DMS 273 treated with DMSO at 0.1 percent for 48 hours (cell line): ENCODE measurements at places on chromosomes 3 and 15.

DNA sequence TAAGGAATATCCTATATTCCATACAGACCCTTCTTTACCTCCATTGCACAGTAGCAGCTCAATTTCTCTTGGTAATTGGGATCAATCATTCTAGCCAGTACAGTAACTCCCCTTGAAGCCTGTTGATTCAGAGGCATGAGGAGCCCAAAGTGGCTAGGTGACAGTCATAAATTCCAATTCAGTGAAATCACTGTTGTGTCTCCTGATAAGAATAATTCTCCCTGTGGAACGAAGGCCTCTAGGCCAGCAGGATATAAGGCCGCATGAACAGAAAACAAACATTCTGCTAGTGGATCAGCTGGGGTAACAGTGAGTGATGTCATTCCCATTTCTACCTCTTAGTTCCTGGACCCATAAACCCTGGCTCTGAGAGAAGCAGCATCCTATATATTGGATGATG, 696.3 kb downstream of the NR2F2 start:
- DNase-seq: no peak

- no peak for DNase-seq
Observed at GRCh38 chr3:65978116-65978515, 60.6 kb downstream of the MAGI1 start.

- DNase-seq: no peak
Observed at GRCh38 chr3:49813497-49814174, at the start of gene UBA7. Gene UBA7 (minus strand): TSS chr3:49813953. CDS start chr3:49813787, 166 bp downstream.

- no peak for DNase-seq
Observed at GRCh38 chr15:99997112-99997651, 263.9 kb upstream of the LYSMD4 start.

- no peak for DNase-seq
Observed at GRCh38 chr15:77612958-77613601, 19.6 kb downstream of the LINGO1 start.

DNA sequence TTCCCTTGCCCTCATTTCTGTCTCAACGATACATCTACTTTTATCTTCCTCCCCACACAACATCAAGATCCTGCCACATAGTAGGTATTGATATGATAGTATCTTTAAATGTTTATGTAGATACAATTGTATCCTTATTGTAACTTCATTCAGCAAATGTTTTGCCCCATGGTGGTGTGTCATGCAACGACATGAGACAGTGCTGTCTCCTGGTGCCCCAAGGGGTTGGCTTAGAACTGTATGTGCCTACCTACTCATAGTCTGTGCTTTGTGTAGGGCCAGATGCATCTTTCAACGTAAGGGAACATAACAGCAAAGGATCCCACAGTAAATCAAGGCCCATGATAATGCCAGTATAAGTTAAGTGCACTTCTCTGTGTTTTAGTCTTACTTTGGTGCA, 2.8 kb upstream of the CD47 start:
- DNase-seq: no peak

GRCh38 chr15:69570454-69570853, 117.8 kb downstream of the RPLP1 start:
- DNase-seq: no peak

DNA sequence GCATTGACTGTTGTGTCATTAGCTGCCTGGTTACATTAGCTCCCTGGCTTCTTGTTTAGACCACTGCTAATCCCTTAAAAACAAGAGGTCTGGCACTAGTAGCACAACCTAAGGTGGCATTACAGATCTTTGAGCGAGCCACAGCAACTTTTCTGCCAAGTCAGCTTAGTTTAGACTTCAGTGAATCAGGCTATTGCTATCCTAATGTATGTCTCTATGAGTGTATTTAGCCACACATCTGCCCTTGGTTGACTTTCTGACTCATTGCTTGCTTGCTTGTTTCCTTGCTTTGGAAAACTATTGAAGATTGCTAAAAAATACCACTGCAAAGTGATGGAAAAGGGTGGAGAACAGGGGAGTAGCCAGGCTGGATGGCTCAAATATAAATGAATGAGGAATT, 50.2 kb downstream of the CHP1 start:
- DNase-seq: no peak

DNA sequence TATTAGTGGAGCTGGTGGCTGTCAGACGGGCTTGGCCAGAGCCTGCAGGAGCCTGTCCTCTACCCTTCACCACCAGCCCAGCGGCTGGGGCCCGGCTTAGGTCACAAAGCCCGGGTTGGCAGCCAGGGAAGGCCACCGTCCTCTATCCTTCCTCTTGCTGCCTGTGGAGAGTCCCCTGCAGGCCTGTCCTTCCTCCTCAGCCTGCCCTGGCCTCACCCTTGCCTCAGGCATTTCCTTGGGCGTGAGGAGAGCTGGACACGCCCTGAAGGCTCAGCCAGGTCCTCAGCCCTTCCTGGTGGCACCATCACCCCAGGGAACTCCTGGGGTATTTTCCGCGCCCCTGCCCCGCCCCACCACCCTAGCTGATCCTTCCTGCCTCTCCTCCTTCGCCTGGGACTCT, 7.7 kb downstream of the CHAC1 start:
- DNase-seq: no peak

GRCh38 chr3:134340362-134340981, 33.8 kb downstream of the AMOTL2 start:
- no peak for DNase-seq

GRCh38 chr3:51937014-51937413, 4.7 kb downstream of the RRP9 start:
- DNase-seq: no peak

DNA sequence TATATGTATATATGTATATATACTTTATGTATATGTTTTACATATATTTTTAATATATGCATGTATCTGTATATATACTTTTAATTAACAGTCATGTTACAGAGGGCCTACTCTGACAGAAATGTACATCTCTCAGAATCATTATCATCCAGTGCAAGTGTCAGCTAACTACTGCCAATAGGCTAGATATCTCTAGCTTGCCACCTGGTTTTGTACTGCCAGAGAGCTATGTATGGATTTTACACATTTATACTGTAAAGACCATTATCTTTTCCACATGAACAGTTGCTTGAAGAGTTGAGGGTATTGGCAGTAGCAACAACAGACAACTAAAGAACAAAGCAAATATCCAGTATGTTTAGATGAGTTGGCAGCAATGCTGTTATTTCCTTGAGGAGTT, 99.7 kb upstream of the VGLL3 start:
- DNase-seq: no peak

DNA sequence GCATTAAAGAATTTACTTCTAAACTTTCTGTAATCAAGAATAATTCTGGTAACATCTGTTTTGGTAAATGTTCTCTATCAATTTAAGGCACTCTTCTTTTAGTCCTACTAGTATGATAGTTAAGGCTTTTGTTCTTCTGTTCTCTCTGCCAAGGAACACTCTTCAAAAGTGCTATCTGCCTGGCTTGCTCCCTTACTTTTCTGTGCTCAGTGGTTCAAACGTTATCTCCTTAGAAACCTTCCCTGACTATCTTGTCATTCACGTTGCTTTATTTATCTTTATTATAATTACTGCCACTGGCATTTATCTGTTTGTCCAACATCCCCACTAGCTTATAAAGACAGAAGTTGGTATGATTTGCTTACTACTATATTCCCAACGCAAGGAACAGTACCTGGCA, 59.2 kb downstream of the RFX7 start:
- no peak for DNase-seq

GRCh38 chr3:124057420-124057819, 65.5 kb upstream of the ROPN1 start:
- DNase-seq: no peak

DNA sequence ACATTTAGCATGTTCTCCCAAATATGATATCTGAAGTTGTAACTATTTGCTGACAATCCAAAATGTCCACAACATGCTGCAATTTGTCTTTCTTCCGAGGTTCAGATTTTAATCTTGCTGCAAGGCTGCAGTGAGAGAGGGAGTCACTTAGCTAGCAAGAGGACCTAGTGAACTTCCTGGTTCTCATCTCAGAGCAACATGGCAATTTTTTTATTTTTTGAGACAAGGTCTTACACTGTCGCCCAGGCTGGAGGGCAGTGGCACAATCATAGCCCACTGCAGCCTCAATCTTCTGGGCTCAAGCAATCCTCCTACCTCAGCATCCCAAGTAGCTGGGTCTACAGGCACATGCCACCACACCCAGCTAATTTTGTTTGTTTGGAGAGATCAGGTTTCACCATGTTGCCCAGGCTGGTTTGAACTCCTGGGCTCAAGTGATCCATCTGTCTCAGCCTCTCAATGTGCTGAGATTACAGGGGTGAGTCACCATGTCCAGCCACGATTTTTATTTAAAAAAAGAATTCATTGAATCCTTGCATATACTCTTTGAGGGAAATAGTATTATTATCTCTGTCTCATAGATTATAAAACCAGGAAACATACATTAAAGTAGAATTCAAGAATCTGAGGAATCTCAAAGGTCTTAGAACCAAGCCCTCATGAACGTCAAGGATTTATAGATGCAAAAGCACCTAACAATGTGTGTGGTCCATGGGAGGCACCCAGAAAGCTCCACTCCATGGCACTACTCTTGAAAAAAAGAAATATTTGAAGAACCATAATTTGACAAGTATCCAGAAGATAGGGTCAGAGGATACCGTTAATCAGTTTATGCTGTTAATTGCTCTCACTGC, 9.1 kb downstream of the HDC start:
- peak; percentile 13 for DNase-seq

GRCh38 chr3:16183601-16184270, 9.3 kb downstream of the GALNT15 start:
- DNase-seq: peak; percentile 41

- DNase-seq: no peak
Observed at GRCh38 chr3:160685144-160685766, 8.3 kb downstream of the ARL14 start.

DNA sequence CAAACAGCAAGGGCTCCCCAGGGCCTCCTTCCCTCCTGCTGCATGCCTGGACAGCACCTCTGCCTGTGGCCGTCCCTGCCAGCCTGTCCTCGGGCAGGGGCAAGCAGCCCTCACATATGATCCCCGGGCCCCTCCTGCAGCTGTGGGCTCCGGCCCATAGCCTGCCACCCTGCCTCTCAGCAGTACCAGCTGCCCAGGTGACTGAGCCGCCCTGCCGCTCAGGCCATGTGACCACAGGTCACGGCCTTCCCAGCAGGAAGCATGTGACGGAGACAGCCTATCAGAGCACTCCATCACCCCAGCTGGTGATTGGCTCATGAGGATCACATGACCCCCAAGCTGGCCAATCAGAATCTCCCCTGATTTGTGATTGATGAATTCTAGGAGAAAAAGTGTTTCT, 23.9 kb downstream of the ALDH1L1 start:
- no peak for DNase-seq

DNA sequence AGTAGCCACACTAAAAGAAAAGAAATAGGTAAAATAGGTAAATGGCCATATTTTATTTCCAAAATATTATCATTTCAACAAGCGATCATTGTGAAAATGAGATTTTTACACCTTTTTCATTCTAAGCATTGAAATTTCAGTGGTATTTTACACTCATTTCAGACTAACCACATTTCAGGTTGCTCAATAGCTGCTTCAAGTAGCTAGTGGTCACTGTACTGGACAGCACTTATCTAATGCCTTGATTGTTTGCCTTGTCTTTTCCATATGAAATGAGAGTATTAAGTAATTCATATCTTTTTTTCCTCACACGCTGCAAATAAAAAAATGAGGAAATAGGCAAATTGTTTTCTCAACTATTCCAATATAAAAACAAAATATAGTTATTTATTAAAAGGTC, 332.8 kb downstream of the NLGN1 start:
- DNase-seq: no peak

DNA sequence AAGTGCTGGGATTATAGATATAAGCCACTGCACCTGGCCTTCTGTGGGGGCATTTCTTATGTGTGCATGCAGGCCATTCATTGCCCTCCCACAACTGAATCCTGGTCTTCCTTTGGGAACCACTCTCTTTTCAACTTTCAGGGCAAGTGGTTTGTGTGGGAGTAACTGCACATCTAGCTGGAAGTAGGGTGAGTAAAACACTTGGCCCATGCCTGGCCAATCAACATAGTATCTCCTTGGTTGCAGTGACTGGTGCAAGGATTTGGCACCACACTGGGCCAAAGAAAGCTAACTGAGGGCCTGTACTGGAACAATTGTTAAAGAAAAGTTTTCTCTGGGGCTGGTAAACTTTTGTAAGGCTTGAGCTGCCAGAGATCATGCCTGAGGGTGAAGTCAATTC, 189.2 kb upstream of the FEZF2 start:
- DNase-seq: no peak

- no peak for DNase-seq
Observed at GRCh38 chr3:2603692-2604289, 505.1 kb downstream of the CNTN4 start.

DNA sequence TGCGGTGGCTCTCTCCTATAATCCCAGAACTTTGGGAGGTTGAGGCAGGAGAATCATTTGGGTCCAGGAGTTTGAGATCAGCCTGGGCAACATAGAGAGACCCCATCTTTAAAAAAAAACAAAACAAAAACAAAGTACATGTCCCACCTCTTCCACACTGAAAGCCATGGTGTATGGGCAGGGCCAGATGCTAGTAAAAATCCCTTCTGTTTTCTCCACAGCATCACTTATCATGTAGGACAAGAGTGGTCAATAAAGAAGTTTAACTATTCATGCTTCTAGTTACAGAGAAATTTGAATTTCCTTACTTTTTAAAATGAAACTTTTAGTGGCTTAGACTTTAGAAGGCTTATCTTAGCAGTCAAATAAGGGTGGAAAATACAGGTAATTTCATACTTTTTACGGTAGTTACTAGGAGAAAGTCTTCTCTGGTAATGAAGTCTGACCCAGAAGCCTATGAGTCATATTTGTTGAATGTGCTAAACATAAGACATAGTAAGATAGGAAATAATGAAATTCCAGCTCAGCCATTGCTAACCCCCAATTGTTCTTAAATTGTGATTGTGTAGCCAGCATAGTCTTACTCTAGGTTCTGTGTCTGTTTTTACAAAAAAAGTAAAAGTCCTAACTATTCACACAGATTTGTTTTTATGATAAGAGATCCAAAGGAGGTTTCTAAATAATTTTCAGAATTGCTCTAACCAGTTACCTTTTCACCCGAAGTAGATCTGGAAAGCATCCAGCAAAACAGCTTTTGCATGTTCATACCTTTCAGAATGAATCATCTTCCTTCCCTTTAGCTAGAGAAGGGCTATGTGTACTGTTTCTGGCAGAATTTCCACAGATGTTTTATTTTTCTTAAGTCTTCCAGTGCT, 16.4 kb upstream of the ZNF609 start:
- DNase-seq: no peak

- no peak for DNase-seq
Observed at GRCh38 chr15:49293941-49294340, 123.9 kb downstream of the GALK2 start.

- no peak for DNase-seq
Observed at GRCh38 chr15:71444866-71445590, 329.8 kb downstream of the THSD4 start.
